ENCODE measurements at places on chromosomes 16 and 17.
A peak's percentile ranks its signal among the peaks of the same experiment; 100 is the strongest.

DNA sequence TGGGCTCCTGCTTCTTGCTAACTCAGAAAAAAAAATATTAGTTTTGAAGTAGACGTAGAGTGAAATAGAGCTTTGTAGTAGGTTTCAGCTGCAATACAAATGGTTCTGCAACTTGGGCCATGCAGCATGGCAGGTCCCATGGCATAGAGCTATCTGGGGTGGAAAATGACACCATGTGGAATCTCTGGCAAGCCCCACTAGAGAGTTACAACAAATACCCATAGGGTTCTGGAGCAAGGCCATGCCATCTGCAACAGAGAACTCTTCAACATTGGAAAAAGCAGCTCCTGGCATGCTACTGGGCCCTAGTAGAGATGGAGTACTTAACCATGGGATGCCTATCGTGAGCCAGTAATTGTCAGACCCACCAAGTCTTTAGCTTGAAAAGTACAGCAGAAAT, 25.3 kb upstream of the RBBP6 start:
- DNase-seq, result no peak

DNA sequence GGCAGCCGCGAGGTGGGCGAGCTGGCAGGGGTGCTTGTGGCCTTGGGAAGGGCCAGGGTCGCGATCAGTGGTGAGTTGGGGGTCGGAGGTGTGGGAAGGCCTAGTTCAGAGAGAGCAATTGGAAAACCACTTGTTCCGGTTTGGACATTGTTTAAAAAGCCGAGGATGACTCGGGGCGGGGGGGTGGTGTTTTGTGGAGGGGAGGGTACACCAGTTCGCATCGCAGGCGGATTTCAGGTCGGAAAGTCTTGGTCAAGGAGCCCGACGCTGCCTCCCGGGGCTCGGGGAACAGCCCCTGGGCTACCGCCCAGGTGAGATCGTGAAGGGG, 66.4 kb downstream of the KPNA2 start:
- DNase-seq, result no peak

DNA sequence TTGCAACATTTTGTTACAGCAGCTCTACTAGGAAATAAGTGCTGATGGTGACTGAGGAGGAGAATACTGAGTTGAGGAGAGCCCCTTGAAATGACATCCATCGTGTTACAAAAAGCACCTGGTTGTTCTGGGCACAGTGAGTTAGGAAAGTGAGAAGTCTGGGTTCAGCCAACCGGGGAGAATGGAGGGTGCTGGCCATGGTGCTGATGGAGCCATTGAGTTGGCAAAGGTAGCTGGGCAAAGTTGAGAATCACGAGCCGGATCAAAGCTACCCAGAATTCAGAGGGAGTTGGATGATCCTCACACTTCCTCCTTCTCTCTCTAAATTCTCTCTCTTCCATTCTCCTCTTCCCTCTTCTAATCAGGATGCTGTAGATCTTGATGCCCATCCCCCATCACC, 35.0 kb upstream of the ASIC2 start:
- DNase-seq, result no peak

DNA sequence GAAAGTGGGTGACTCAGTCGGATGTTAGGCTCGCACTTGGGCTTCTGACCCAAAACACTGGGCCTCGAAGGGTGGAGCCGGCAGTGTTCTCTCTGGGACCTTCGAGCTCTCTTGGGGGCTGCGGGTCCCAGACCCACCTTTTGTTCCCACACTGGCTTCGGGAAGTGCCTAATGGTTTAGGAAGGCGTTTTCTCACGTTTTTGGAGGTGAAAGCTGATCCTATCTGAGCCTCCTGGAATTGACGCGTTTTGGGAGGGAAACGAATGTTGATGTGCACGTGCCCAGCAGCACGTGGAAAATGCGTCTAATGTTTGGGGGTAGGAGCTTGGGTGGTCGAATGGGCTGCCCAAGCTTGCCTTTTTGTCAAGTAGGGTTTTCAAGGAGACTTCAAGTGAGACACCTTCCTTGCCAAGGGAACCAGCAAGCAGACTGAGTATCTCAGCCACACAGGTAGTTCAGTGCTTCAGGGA, 666 bp downstream of the HGS start:
- DNase-seq, result no peak

DNA sequence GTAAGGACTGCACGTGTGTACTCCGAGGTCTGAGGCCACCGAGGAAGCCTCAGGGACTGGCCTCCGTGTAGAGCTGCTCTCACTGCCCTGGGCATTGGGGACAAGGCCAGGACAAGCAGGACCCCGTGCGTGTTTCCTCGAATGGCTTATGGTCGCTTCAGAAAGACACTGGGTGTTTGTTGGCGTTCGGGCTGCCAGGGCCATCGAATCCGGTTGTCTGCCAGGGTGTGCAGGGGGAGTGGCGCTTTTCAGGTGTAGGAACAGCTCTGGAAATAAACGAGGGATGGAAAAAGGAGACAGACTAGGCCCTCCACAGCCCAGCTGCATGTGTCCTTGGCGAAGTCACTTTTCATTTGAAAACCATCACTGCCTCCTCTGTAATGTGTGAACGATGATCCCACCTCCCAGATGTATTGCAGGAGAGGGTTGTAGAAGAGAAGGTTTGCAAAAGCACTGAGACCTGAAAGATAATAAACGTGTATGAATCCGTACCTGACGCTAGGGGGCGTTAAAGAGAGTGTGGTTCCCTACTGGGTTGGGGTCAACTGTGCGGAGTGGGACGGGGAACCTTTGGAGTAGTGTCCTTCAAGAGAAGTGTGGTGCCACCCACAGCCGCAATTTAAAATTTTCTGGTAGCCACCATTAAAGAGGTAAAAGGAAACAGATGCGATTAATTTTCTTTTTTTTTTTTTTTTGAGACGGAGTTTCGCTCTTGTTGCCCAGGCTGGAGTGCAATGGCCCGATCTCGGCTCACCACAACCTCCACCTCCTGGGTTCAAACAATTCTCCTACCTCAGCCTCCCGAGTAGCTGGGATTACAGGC, 2.1 kb upstream of the ZSCAN10 start:
- DNase-seq, result no peak

DNA sequence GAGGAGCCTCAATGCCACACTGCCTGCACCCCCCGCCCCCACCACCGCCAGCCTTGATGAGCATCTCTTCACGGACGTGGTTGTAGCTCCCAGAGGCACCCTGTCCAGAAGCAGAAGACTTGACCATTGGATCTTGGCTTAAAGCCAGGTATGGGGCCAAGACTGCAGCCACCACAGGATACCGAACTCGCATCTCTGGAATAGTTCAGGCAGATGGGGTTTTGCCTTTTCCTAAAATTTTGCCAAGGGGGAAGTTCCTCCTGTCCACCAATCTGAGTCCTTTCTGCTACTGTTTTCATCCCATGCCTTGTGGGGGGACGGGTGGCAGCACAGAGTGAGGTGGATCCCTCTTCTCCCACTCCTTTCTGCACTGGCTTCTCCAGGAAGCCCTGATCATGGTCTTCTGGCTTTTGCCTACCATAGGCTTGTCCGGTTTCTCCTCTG, 939 bp downstream of the CORO6 start:
- DNase-seq, result no peak

DNA sequence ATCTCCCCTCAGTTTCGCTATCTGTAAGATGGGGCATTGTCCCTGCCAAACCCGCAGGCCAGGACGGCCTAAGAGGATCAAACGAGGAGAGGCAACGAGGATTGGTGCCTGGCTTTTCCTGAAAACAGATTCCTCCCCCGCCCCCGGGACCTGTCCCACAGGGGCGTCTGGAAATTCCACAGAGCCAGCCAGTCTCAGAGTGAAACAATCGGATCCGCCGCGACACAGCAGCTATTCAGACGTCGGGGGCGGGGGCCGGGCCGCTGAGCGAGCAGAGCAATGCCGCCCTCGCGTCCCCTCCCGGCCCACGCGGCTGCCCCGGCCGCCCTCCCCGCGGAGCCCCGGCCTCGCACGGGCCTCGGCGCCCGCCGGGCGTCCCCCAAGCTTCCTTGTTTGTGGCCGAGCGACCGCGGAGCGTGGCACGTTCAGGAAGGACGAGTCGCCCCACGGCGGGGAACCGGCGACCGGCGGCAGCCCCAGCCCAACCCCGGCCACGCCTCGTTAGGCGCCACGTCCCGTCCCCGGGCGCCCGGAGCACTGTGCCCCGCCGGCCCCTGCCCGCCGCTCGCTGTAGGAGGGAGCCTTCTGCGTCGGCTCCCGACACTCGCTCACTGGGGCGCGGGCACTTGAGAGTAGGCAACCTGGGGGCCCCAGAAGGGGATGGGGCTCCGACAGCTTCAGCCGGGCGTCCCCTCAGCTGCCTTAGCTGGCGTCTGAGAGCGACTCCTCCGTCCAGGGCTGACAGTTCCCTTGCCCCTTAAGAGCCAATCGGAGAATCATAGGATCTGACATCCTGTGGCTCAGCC, 29.6 kb upstream of the PHOSPHO1 start:
- DNase-seq, result peak; percentile 59

DNA sequence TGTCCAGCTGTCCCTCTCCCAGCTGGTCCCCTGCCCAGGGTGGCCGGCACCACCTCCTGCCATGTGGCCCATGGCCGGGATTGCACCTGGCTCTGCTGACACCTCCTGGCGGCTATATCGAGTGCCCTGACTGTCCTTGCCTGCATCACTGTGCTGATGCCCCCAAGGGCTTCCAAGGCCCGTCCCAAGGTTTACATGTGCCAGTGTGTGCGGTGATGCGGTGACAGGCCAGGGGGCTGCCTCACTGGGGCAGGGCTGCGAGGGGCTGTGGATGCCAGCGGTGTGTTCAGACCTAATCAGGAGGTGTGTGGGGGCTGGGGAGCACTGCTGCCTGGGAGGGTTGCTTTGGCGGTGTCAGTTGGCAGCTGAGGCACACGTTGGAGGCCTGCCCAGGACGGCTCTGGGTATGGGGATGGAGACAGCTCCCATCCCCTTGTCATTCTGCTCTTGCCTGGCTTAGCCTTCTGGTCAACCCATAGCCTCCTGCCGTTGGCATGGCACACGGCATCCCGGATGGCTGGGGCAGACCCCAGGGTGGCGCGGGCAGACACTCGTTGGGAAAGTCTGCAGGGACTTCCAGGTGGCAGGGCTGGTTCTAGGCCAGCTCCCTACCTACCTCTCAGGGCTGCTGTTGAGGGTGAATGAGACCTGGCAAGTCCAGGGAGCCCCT, 5.5 kb downstream of the MAP2K3 start:
- no peak for DNase-seq

DNA sequence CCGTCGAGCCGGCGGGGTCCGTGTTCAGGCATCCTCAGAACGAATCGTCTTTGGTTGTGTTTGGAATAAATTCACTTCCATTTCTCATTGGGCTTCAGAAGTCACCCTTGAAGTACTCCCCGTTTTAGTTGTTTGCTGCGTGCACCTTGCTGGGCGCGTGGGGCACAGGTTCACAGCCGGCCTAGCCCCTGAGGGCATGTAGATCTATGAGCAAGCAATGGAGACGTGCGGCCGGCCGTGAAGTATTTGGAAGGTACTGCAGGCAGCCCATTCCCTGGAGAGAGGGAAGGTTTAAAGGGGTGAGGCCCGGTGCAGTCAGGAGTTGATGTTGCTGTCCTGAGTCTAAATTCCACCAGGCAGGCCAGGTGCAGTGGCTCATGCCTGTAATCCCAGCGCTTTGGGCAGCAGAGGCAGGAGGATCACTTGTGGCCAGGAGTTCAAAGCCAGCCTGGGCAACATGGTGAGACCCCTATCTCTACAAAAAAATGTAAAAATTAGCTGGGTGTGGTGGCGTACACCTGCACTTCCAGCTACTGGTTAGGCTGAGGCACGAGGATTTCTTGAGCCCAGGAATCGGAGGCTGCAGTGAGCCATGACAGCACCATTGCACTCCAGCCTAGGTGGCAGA, 714 bp downstream of the ACSF3 start:
- peak; percentile 44 for DNase-seq

GRCh38 chr17:4547118-4547906, 7.9 kb downstream of the MYBBP1A start:
- DNase-seq, result no peak

DNA sequence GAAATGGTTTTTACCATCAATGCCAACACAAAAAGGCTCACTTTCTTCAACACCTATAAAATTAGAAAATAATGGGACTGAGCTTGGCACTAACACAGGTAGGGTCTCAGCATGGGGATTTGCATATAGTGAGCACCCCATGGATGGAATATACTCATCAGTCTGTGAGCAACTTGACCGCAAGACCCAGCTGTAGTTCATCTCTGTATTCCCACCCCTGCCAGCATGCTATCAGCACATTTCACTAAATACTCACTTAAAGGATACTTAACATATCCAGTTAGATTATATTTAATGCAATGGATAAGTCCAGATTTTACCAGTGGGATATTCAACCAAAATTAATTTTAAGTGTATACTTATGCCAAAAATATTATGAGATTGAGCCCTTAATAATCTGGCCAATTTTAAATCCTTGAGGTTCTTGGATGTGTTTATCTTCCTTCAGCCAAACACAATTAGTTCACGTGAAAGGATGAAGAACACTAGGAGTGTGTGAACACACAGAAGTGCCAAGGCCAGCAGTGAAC, 66.7 kb downstream of the C16orf95 start:
- no peak for DNase-seq

GRCh38 chr17:73404246-73404645, 92.4 kb upstream of the CDC42EP4 start:
- no peak for DNase-seq

- DNase-seq, result no peak
Measured at GRCh38 chr16:87729266-87729954, 36.4 kb downstream of the KLHDC4 start.

GRCh38 chr17:58232707-58233156, 5.7 kb upstream of the LPO start:
- peak; percentile 58 for DNase-seq

- DNase-seq, result no peak
Measured at GRCh38 chr16:46817961-46818360, 13.0 kb downstream of the C16orf87 start.

GRCh38 chr16:21150375-21151001, at the start of gene DNAH3:
Gene DNAH3 (minus strand): TSS chr16:21150846. CDS start chr16:21150319, 527 bp downstream.
- no peak for DNase-seq

DNA sequence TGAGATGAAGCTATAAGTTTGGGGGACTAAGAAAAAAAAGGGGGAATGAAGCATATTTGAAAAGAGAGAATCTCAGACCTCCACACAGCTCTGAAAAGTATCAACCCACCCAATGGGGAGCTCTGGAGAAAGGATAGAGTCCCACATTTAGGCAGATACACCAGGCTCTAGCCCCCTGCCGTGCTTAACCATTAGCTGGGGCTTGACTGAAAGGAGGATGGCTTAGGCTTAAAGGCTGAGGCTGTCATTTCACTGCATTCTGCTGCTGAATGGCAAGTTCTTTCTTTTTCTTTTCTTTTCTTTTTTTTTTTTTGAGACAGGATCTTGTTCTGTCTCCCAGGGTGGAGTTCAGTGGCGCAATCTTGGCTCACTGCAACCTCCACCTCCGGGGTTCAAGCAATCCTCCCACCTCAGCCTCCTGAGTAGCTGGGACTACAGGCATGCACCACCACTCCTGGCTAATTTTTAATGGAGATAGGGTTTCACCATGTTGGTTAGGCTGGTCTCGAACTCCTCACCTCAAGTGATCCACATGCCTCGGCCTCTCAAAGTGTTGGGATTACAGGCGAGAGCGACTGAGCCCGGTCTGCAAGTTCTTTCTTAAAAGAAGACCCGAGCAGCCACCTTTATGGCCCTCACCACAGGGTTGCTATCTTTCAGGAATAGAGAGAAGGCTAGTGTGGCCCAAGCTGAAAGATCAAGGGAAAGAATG, 9.0 kb upstream of the MMP2 start:
- DNase-seq, result no peak

- no peak for DNase-seq
Measured at GRCh38 chr16:70715055-70715858, 29.4 kb upstream of the MTSS2 start.

Measured in activated CD4-positive, alpha-beta T cell treated with anti-CD3 and anti-CD28 coated beads, Interleukin-2, amount 50 U/mL, for 48 hours (primary cell).